ENCODE measurements at places on chromosomes 4 and X.

DNA sequence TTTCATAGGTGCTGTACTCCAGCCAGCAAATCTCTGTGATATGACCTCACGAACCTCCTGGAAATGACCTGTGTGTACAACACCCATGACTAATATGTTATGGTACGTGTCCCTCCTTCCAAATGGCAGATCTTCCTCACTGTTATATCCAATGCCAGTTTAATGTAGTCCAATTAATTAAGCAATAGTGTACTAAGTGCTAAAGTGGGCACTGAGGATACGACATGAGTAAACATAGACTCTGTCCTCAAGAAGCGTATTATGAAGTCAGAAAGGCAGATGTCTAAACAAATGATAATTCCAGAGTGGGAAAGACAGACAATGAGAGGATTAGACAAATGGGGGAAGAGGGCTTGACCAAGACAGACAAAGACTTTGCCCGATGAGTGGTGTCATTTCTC, 33.9 kb downstream of the GPRIN3 start:
- DNase-seq, result no peak

DNA sequence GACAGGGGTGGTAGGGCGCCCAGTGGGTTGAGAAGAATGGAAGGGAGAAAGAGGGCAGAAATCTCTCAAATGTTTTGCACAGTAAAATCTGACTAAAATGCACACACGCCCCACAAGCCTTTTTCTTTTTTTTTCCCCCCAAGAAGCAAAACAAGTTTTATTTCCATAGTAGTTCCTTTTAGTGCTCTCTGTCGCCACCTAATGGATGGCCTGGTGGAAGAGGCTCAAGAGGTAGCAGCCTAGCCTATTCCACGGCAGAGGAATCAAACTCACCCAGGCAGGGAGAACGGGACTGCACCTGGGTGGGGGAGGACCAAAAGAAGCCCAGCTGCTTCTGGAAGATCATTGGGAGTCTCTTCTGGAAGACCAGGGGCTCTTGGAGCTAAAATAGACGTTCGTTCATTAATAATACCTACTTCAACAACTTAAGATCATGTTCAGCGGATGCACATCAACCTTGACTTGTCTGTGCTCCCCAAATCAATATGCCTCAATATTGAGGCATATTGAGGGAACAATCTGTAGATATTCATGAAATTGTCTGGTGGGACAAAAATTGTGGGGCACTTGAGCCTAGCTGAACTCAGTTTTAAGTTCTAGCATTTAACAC, 31.6 kb upstream of the IRAK1 start:
- DNase-seq, result peak; percentile 42

GRCh38 chr4:77308843-77309242, 151.8 kb downstream of the CCNG2 start:
- DNase-seq, result no peak

DNA sequence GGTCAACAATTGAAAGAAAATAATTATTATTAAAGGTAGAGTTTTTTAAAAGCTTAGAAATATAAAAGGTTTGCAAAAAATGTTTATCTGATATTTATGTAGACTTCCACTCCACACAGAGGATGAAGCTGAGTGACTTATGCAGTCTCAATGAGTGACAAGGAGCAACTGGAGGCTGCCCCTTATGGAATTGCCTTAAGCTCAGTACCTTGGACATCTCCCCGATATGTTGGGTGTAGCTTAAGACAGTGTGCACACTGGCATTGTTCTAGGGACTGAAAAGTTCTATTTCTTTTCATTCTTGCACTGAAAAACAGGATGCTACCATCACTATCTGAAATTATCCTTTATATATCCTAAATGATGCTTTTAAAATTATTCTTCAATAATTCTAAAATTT, 292.1 kb downstream of the PRDM5 start:
- DNase-seq, result no peak

GRCh38 chr4:85084371-85085094, 118.0 kb upstream of the WDFY3 start:
- DNase-seq, result peak; percentile 43

GRCh38 chrX:124818033-124818432, 471.7 kb downstream of the SH2D1A start:
- no peak for DNase-seq

DNA sequence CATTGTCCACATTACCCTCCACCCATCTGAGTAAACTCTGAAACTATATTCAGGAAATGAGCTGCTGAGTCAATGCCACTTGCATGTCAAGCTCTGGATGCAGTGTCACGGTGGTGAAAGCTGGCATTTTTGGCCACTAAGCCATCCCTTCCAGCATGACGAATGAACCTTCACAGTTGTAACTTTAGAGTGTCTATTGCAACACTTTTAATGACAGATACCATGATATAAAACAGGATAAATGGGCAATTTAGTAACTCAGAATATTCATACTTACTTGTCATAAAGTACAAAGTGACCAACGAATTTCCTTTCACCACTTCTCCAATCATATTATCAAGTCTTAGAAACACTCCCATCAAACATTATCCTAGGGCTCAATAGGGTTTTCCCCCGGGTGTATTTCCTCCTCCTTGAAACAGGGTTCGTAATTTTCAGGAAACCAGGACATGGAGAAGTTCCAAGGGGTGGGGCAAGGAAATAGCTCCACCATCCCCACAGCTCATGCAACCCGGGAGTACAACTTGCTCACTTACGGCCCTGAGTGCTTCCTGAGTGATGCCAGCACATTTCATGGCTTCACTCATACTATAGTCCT, 73.1 kb downstream of the MTHFD2L start:
- peak; percentile 57 for DNase-seq
